Fibroblast of skin of abdomen (primary cell): ENCODE measurements at places on chromosomes 7 and 10.

DNA sequence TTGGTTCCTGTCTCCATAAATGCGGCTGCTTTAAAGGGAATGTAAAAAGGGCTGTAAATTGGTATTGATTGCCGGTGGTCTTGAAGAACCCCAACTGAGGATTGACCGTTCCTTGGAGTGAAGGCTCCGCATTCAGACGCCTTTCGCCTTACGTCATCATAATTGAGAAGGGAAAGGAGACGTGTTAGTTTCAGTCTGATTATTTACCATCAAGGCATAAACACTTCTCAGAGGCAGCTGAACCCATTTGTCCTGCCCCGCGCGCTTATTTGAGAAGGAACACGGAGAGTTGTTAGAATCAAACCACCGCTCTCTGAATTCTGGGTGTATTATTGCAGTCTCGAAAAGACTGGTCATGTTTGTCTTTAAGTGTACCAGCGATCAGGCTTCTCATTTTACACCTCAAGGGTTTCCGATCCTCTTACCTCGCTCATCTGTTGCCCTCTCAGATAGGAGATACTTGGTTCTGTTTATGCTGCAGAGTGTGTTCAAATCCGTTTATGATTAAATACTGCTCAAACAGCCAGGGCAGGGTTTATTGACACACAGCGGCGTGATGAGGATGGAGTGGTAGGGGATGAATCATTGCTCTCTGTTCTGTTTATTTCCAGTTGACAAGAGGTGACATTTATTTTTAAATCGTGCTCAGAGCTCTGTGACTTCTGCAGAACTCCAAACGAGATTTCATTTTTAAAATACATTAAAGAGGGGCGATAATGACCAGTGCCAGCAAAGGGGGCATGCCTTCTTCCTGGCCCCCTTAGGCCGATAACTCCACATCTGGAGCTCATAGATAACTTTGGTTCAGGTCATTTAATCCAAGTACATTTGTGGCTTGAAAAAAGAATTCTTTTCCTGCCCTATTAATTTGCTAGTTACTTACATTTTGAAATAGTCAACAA, 30.4 kb downstream of the FOXK1 start:
- DNase-seq: no peak

- DNase-seq: peak; percentile 22
These were observed 70.1 kb downstream of the MCU start for GRCh38 chr10:72762042-72762441.

GRCh38 chr10:87945984-87946383, 82.6 kb downstream of the PTEN start:
- DNase-seq: no peak

DNA sequence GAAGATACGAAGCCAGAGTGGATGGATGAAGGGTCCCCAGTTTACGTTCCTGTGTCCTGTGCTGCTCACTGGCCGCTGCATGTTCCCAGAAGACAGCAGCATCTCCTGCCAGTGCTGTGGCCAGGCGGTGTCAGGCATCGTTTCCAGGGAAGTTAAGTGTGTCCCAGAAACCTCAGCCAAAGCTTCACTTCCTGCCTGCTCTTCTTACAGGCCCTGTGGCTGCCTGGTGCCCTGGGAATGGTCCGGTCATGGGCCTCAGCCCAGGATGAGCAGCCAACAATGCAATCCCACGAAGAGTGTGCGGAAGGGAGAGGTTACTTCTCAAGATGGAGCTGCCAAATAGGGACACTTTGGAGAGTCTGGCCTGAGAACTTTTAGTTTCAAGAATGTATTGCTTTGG, 99.7 kb upstream of the TARP start:
- DNase-seq: no peak

GRCh38 chr10:13987446-13987845, 343.3 kb downstream of the FRMD4A start:
- peak; percentile 84 for DNase-seq

GRCh38 chr7:133746305-133746704, 380.8 kb upstream of the LRGUK start:
- no peak for DNase-seq

GRCh38 chr7:77313085-77313484, 103.1 kb downstream of the GSAP start:
- no peak for DNase-seq

DNA sequence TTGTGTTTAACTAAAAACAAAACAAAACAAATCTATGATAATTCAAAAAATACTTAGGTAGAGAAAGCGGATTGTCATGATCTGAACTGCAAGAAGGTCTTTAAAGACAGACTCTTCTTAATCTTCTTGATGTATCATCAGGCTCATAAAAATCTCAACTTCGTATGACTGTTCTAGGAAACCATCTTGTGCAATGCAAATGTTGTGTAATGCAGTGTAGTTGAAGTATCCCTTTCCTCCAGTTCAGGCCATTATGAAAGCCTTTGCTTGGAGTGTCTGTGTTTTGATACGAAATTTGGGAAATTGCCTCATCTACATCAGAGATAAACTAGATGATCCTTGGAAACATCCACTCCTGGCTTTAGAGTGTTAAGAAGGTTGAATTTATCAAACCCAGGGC, 30.9 kb downstream of the CDK1 start:
- peak; percentile 62 for DNase-seq

DNA sequence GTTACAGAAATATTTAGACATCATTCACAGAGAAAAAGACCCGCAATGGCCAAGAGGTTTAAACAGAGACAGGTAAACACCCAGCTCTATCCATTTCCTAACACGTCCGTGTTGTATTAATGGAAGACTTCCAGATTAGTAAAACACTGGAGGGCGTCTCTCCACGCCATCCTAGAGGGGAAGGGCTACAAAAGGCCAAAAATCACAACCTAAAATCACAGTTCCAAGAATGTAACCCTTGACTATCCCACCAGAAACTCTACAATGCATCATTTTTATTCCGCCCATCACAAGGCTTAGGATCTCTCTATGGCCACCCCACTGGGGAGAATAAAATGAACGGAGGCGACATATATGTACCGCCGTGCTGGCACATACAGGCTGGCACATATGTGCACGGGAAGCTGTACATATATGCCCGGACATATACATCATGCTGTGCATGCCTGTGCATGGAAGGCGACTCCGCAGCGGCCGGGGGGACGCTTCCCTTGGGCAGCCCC, 734 bp downstream of the PCLO start:
- DNase-seq: no peak

GRCh38 chr7:38736138-38736537, 105.0 kb upstream of the AMPH start:
- peak; percentile 24 for DNase-seq

GRCh38 chr7:116231949-116232348, 21.6 kb downstream of the TES start:
- peak; percentile 64 for DNase-seq

DNA sequence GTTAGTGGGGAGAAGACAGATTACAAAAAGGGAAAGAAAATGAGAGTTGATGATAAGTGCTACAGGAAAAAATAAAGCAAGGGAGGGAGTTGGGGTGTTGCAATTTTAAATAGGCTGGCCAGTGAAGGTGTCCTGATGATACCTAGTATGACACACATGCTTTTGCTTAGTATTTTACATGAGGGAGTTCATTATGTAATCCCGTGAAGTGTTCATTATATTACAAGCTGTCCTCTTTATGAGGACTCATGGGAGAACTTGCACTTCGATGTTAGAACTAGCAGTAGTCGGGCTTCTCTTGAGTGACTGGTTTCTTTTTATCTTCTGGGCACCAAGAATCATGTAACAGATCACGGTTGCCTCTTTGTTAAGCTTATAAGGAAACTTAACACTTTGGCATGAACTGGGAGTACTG, 102.3 kb upstream of the MTPN start:
- DNase-seq: no peak

- no peak for DNase-seq
These were observed 72.1 kb downstream of the PRSS58 start for GRCh38 chr7:142185801-142186200.

DNA sequence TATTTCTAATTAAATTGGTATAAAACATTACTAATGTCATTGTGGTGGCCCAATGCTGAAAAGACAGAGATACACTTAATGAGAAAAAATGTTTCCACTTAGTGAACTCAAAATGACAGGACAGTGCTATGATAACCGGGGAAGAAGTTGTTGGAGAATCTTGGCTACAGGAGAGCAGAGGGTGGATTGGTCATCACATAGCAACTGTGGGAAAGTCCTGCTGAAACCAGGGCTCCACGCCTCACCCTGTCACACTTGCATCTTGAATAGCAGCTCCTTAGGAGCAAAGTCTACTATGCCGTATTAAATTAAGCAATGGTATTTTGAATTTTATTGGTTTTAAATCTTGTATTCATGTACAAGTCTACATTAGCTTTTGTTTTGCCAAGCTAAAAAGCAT, 225.5 kb downstream of the KLF6 start:
- DNase-seq: no peak

DNA sequence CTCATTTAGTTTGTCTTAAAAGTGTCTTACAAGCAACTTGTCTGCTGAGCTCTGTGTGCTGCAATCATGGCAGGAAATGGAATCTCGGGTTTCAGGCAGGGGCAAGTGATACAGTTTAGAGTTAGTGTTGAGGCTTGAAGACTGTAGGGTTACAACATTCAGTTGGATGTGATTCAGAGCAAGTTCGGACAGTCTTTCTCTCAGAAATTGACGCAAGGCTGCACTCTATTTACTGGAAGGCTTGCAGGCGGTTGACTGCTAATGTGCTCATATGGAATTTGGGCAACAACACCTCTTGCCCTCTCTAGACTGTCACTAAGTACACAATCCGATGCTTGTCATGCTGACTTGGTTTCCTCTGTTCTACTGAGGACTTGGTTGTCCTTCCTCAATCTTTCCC, 161.7 kb upstream of the BMPER start:
- DNase-seq: peak; percentile 83

GRCh38 chr10:47095211-47095610, 184.0 kb downstream of the PTPN20 start:
- no peak for DNase-seq

DNA sequence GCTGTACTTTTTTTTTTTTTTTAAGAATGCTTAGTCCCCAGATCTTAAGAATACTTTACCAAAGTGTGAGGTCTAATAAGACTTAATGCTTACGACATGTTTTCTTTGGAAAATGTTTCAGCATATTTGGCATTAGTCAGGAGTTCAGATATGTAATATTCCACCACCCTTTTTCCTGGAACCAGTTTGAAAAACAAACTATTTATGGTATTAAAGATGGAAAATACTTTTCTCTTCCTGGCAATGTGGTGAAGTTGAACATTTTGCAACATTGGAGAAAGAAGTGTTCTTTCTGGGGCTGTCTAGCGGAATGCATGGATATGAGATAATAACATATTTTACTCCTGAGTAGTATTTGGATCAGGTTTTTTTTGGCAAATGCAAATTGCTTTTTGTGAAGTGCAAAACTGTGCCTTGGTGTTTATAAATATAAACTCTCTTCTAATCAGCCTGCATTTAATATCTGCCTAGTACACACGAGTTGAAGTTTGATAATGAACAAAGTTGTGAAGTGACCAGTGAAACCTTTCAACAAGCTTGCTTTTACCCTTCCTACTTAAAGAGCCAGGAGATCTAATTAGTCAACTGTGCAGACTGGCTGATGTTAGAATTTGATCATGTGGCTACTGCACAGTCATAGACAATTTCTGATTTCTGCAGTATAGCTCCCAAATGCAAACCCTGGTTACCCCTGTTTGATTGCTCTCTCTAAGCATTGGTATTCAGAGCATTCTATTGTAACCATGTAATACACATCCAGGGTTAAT, 20.9 kb downstream of the MAP3K8 start:
- peak; percentile 93 for DNase-seq

DNA sequence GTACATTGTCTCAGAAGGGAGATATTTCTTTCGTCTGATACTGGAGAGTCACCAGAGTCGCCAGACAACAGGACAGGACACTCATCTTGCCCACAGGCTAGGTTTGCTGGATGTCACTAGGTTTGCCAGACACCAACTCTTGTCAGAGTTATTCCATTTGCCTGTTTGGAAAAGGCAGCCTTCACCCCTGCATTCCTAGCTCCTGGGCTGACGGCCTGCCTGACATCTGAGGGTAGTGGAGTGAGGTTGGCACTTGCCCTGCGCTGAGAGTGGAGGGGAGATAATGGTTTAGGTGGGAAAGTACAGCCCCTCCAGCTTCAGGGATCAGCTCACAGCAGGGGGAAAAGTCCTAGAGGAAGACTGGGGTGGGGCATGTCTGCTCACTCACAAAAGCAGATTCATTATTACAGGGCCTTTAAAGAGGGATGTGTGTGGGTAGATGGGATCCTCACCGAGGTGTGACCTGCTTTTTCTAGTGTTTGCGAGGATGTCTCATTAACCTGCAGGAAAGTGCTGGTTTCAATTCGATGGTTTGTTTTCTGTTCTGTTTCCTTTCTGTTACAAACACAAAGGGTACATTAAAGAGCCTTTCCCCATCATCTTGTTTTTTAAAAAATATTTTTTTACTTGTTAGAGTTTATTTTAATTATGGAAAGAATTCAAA, 79.3 kb upstream of the TNS3 start:
- no peak for DNase-seq

DNA sequence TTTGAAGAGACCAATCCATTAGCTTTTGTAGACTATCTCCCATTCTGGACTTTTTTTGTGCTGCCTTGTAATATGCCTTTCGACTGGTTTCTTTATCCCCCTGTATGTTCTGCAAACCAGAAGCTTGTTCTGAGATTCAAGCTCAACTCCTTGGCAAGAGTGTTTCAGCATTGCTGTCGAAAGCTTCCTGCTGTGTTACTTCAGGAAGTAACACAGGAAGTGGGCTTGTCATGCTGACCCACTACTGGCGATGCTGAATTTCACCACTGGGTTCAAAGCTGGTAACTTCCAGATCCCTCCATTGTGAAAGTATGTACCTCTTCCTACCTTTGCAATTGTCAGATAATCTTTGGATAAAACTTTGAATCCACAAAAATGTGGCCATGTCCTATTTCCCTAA, 57.9 kb upstream of the INSYN2A start:
- no peak for DNase-seq

- no peak for DNase-seq
These were observed 147.5 kb downstream of the RTKN2 start for GRCh38 chr10:62121187-62121530.

DNA sequence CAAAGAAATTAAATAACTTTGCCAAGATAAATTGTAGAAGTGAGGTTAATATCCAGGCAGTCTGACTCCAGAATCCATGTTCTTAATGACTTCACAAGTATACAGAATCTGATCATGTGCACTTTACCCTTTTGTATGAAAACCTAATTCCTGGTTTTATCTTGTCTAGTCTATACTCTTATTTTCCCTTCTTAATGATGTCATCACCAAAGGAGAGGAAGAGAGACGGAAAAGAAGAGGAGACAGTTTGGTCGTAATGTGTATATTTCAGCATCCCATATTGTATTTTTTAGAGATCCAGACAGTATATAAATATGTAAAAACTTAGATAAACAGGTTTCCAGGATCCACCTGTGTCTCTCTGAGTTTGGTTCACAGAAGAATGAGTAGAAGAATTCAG, 159.9 kb upstream of the MDFIC start:
- no peak for DNase-seq

- DNase-seq: no peak
These were observed 57.4 kb upstream of the EGFR start for GRCh38 chr7:54961391-54961790.

- no peak for DNase-seq
These were observed 90.2 kb downstream of the ZNF467 start for GRCh38 chr7:149683181-149683580.
